ENCODE measurements at places on chromosomes 12 and 14. TPM values are rescaled to one million over a fixed set of nuclear protein-coding genes. Genes with fewer than 3 reads are reported as not detected.
A peak's percentile ranks its signal among the peaks of the same experiment; 100 is the strongest.

Gene HHIPL1
- 1.8 TPM for polyA plus RNA-seq

Gene KCNC2
- 0.56 TPM for polyA plus RNA-seq

DNA sequence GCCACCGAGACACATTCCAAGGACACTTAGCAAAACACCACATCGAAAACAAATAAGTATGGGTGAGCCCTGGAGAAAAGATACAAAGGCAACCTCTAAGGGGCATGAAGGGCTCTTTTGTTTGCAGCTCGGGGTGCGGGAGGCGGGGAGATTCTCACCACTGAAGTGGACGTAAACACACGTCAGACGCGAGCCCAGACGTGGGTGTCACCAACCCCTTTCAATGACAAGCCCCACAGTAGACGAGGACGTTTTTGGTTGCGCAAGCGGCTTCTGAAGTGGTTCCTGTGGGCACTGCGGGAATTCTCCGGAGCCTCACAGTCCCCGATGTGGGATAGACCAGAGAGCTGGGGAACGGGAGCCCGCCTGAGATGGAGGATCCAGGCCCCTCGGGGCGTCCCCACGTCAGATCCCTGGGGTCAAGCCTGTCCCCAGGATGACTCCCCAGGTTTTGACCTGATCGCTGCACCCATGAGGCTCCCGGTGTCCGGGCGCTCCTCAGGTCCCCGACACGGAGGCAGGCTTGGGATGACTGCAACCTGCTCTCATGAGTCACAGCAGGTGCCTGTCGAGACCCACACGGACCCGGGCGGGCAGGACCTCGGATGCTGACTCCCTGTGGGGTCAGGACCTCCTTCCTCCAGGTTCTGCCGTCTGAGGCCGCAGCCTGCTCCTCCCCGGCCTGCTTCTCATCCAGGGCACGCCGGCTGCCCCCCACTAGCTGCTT, 20.3 kb upstream of the ADGRD1 start:
- DNase-seq = no peak

DNA sequence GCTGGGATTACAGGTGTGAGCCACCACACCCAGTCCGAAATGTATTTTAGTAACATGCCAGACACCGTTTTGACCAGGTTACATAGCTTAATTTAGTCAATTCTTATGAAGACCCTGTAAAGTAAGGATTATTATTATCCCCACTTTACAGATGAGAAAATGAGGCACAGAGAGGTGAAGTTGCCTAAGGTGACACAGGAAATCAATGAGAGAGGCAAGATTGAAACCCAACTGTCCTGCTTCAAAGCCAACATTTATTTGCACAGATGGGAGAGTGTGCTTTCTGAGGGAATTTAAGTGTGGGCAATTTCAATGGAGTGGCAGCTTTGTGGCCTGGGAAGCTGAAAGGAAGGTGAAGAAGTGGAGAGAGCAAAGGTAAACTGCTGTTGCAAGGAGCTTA, 19.1 kb upstream of the EPS8 start:
- no peak for DNase-seq

DNA sequence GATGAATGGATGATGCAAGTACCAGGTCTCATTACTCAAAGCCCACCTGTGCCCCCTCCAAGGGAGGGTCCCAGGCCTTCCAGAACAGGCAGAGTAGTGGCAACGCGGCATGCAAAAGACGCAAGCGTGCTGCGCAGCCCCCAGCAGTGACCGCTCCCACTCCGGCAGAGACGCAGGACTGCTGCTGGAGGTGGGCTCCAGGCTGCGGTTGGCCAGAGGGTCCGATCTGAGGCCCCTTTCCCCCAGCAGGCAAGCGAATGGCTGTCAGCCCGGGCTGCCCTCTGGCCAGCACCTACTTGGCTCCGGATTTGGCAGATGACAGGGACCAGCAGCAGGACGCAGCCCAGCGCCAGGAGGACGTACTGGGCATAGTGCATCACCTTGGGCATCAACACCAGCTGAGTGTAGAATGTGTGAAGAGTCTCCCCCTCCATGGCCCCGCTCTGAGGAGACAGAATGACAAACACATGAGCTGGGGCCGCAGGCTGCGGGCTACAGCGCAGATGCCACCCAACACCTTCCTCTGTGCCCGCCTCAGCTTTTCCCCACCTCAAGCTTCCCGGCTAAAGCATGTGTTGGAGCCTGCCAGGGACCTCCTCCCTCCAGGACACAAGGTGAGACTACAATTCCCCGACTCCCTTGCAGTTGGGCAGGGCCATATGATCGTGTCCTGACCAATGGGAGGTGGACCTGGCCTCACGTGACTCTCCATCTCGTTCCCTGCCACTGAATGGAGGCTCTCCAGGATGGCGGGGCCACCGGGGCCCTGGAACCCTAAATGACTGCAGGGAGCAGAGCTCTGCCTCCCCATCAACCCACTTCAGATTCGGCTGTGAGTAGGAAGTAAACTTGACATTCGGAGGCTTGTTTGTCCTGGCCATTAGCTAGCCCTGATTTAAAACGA, 77.4 kb downstream of the SCARB1 start:
- DNase-seq = peak; percentile 94

Gene ADAMTS20
- 0.86 TPM for polyA plus RNA-seq

DNA sequence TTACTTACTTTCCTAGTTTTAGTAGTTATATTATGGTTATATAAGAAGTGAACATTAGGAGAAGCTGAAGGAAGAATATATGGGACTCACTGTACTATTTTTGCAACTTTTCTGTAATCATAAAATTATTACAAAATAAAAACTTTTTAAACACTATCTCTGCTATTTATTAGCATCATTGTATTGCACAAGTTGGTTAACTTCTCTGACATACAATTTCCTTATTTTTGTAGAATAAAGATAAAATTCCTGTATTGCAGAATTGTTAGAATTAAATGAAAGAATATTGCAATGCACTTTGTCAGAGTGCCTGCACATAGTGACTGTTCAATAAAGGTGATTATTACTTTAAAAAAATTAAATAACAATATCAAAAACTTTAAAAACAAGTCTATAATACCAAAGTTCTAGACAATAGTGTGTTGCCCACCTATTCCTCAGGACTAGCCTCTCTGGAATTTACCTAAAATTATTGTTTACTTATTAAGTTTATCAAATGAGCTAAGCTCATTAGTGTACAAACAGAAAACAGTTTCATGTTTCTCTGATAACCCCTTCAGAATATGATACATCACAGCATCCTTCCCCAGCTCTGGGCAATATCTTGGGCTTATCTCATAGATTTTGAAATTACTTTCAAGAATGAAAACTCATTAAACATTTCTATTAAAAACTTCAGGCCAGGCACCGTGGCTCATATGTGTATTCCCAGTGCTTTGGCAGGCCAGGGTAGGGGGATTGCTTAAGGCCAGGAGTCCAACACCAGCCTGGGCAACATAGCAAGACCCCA, 77.4 kb upstream of the TMPO start:
- no peak for DNase-seq

Gene PTPRQ
- polyA plus RNA-seq = 36.6 TPM

Gene AMHR2
- polyA plus RNA-seq = 0.24 TPM

DNA sequence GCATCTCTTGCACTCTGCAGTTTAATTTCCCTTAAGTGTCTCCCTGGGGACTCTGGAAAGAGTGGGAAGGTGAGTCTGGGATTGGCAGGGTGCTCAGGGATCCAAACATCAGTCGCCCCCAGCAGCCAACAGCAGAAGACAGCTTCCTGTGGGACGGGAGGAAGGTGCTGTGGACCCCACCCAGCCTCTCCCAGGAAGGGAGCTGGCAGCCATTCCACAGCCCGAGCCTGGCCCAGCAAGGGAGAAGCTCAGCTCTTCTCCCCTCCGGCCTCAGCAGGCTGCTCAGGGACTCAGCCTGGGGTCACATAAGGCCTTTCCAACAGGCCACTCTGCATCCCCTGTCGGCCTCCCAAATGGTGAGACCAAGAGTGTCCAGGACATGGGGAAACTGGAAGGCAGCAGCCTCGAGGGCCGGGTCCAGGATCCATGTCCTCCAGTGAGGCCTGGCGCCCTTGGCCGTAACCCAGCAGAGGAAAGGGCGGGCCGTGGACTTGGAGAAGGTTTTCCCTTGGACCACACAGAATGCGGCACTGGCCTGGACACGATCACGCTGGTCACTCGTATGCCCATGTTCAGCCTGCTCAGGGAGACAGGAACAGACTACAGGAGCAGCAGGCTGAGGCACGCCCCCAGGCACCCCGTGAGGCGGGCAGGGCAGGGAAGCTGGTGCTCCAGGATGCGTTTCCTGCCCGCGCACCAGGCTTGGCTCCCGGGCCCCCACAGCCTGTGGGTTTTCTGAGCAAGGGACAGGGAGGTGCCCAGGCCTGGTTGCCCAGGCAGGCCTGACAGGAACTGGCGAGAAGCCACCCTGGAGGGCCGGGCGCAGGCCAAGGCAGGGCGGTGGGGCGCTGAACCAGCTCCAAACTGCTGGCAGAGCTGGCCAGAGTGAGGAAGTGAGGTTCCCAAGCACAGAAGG, 3.5 kb downstream of the XRCC3 start:
- DNase-seq = no peak

DNA sequence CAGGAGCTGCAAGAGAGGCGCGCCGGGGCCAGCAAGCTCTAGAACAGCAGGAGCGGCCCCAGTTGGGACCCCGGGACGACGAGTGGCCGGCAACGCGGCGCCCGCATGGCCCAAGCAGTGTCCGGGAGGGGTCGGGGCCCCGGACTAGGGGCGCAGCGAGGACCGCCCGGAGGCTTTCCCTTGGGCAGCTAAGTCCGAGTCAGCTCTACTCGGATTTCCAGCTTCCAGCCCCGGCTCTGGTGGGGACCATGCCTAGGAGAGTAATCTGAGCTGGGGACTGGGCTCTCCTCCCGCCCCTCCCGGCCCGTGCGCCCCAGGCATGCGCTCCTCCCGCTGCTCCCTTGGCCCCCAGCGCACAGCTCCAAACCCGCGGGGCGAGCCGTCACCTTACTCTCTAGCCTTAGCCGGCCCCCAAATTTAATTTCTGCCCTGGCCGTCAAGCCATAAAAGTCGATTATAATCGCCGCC, 41.6 kb upstream of the CAPRIN2 start:
- peak; percentile 59 for DNase-seq

Gene INSM2
- not detected for polyA plus RNA-seq

DNA sequence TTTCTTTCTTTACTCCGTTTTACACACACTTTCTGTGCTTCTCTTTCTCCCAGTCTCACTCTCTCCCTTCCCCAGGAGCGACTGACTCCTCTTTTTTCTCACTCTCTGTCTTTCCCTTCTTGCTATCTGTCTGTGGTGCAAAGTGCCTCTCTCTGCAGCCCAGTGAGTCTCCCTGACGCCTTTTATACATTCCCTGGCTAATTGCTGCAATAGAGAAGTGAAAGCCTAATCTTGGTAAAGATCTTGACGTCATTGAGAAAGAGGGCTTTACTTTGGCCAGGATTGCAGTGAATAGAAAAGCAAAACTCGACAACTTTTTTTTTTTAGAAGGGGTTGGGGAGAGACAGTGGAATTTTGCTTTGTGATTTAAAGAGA, 706 bp upstream of the DIO2 start:
- peak; percentile 15 for DNase-seq

GRCh38 chr12:111635524-111635923, 36.4 kb upstream of the ATXN2 start:
- no peak for DNase-seq
